ENCODE measurements at places on chromosomes 3 and 15.

DNA sequence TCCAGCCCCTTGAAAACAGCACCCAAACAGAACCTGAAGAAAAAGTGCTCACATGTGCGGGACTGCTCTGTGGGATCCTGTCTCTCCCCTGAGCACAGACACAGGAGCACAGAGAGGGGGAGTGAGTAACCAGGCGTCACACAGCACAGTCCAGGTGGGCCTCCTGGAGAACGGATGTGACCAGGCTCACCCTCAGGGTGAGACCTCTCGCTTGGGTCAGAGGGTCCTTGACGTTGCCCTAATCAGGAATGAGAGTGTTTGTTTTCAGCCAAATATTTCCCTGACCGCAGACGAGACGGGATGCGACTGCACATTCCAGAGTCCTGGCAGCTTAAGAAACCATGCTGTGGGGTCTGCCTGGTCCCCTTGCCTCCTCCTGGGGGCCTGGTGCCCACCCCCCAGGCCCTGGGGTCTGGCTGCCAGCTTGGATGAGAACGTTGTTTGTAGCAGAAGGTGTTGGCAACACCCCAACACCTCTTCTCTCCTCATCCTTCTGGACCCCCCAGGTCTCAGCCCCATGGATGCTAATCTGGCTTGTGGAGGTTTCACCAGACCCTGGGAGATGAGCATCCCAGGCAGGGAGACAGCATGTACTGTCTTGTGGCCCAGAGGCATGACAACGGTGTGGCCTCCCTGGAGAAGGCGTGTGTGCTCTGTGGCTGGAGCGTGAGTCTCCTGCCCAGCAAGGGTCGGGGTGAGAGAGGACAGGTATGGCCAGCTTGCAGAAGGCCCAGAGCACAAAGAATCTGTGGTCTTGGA lies 42.1 kb upstream of the SLC6A6 start:
- DNase-seq: no peak

DNA sequence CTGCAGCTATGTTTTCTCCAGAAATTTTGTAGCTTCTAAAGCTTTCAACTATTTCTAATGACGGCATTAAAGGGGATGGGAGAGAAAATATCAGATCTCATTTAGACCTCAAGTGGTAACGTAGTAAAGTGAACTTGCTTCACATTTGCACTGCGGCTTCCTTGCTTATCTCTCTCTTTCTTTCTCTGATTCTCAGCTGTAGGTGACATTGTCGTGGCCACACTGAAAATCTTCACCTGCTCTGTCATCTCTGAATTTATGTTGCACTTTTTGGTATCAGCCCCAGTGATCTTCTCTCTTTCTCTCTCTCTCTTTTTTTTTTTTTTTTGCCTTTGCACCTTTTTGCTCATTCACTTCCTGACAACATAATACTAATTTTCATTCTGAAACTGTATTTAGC lies 254.1 kb upstream of the SATB1 start:
- DNase-seq: no peak

DNA sequence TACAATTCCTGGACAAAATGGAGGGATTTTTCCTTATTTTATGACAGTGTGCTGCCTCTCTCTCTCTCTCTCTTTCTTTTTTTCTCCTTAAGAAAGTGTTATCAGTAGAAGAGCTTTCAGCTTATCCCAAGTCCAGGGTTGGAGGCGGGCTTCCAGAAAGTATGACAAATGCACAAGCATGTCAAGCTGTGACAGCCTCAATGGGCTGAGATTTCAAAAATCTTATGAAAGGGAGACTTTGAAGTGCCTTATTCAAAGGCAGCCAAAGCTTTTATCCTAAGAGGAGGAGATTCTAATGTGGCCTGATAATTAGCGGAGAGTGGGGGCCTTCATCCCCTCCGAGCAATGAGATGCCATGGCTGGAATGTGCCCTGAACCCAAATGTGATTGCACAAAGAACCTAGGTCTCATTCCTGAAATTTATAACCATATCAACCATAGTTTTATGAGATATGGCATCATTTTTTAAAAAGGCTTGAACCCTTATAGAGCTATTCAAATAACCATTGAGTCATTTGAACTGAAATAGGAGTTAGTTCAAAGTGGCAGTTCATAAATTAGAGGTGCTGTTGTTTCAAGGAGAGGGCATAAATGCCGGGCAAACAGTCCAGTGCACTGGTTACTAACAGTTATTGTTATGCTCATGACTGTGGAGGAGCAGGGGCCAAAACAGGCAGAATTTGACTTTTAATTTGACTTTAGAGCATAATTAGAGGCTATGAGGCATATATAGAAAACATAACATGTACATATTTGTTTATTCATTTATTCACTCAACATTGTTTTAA lies 261.6 kb upstream of the THRB start:
- DNase-seq: no peak

GRCh38 chr15:70267879-70268278 lies 170.2 kb upstream of the TLE3 start:
- DNase-seq: no peak

DNA sequence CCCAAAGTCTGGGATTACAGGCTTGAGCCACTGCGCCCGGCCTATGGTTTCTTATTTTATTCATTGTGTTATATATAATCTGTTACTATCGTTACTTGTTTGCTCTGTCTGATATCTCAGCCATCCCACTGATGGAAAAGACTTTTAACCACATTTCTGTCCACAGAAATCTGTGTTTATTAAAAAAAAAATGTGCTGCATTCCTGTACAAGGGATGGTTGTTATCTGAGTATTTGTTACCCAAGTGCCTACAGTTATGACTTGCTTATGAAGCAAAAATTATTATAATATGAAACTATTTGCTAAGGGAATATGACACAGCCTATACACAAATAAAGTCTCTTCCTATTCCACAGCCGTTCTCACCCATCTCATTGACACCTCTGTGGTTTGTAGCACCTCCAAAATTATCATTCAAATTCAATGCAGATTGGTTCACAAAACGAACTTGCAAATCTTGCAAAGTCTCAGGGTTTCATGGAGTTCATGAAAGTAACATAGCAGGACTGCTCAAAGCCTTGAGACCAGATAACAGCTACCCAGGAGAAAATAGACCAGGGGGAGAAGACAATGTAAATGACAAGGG lies 47.4 kb upstream of the UBE2E1 start:
- DNase-seq: no peak

DNA sequence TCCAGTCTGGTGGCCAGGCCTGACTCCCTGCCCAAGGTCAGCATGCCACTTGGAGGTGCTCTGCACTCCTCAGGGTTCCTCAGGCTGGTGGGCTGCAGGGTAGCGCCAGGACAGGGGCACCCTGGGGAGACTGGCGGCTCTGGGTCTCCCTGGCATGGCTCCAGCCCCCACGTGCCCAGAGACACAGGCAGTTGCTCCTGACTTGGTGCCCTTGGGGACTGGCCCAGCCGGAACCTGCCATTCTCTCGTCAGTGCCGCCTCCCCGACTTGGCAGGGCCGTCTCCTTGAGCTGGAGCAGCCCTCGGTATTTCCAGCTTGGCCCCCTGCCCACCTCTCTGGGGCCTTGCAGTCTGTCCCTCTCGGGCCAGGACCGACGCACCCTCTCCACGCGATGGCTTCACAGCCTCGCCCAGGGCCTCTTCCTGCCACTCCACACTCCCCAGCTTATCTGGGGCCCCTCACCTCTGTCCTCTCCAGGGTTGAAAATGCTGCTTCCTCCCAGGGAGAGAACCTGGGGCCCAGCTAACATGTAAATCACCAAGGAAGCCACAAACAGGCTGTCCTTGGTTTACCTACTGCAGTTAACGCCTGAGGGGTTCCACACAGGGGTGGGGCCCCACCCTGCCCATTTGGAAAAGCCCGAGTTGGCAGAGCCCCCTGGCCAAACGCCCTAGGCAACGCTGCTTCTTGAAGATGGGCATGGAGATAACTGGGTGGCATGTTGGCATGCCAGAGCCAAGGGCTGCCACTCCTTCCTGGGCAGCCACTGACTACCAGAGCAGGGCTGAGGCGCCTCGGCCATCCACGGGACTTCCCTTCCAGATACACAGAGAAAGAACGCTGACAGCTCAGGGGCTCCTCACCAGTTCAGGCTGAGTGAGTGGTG lies 61.4 kb downstream of the SMAD6 start:
- no peak for DNase-seq

DNA sequence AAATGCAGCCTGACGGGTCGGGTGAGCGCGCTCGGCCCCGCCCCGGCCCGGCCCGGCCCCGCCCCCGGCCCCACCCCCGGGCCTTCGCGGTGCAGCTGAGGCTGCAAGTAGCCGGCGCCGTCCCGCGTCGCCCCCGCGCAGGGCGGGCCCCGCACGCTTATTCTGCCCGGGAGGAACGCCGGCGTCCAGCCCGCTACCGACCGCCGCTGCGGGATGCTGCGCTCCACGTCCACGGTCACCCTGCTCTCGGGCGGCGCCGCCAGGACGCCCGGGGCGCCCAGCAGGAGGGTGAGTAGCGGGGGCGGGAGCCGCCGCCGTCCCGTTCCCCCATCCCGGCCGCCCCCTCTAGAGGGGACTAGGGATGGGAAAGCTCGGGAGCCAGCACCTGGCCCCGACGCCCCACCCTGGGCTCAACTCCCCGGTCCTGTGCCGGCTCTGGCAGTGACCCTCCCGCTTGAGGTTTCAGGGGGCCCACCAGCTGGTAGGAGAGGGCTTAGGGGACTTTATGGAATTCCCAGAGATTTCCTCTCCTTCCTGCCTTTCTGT lies at the start of gene MYZAP:
MYZAP (plus strand) TSS at position 83 of the 546 bp plus-strand sequence; CDS start at position 214, 131 bp downstream.
- DNase-seq: peak; percentile 28

DNA sequence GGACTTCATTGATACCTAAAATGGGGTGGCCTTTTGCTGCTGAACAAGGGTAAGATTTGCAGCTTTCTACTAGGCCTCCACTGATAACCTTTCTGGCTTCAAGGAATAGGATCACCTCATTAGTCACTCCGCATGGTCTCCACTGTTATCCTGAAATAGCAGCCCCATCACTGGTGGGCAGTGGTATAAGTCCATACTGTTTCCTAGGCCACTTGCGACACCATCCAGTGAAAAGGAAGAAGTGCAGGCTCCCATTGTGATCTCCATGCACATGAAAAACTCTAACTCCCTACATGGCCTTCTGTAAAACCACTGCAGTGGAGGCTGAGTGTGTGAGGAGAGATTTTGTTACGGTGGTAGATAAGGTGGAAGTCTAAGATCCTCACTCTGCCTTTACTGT lies 1455.9 kb downstream of the SI start:
- no peak for DNase-seq

- no peak for DNase-seq
These were observed 28.3 kb downstream of the NEDD4 start for GRCh38 chr15:55965091-55965490.

DNA sequence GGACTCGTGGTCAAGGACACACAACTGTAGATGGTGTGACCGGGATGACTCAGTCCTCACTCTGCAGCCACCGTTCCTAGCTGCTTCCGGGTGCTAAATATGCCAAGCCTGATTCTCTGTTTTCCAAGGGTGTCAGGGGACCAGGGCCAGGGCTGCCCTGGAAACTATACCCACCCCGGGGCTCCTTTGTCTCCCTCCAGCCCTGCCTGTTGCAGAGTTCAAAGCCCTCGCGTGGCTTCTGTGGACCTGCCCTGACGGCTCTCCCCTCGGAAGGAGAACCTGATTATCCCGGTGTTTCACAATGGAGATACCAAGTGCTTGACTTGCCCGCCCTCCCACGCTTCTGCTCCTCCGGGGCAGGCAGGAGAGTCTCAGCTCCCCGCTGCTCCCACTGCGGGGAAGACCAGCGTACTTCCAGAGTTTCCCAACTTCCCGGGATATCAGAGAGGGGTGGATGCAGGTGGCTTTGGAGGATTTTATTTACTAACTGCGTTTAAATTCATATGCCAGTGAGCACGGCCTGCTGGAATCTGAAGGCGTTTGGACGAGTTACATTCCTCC lies 125.0 kb downstream of the ASB7 start:
- DNase-seq: no peak

DNA sequence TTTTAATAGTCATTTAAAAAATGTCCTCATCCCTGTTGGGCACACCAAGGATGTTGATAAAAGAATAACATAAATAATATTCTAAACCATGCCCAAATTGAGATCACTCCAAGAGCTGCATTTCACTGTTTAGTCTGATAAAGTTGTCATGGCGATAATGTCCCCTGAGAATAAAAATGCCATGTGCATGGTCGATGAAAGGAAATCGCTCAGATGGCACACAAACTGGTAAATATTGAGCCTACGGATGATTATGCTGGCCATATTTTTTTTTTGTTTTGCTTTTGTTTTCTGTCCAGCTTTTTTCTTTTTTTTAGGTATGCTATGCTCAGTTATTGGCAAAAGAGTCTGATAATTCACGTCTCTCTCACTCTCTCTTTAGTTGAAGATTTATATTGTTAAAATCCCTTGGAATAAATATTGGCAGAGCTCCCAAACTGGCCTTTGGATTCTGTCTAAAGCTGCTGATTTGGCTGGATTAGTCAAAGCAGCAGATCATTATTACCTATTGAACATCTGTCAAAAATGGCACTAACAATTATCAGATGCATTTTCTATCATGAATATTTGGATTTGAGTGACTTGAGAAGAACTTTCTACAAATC lies 643.8 kb downstream of the SQOR start:
- DNase-seq: no peak

DNA sequence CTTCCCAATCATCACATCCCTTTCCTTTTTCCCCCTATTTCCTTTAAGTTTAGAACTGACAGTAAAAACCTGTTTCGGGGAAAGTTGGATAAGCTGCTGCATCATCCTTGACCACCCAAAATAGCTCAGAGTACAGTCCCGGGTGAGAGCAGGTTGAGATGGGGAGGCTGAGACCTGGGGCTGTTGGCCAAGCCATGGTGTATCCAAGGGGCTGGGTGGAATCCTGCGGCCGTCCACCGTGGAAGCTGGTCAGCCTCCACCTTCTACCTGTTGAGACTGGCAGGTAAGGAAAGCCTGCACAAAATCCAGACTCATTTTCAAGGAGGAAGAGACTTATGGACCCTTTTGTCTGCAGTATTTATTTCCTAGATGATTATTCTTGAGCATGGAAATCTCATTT lies 128.2 kb upstream of the PLXNA1 start:
- DNase-seq: no peak

DNA sequence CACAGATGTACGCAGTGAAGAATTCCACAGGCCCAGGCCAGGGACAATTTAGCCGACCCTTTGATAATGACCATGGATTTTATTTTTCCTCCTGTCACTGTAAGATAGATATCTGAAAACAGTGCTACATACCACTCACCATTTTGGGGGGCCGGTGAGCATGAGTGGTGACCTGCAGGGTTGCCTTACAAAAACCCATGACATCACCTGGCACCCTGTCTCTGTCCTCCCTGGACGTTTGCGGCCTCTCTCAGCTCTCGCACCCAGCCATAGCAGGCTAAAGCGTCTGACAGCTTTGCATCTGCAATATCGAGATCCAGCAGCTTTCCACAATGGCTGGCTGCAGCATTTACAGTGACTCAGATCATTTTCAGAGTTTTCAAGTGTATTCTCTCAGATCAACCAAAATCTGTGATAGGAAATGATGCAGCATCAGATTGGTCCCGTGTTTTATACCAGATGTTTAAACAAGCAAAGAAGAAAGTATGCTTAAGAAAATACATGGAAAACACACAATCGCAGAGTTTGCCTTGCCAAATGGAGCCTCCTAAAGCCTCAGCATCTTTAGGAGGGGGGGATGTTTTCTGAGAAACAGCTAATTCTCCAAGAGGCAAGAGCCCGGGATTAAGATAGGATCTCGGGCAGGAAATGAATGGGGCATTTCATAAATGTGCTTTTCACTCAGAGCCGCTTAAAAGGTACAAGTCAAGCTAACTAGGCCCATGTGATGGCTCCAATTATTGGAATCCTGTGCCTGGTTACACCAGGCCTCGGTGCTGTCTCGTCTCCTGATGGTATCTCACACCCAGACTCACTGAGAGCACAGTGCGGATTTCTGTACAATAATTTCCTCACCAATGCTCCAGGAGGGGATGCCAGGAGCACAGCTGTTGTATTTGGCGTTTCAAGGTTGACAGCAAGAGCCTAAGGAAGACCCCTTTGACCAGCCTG lies 257.3 kb downstream of the XXYLT1 start:
- DNase-seq: no peak

- no peak for DNase-seq
These were observed 2.7 kb upstream of the HEG1 start for GRCh38 chr3:125058529-125058928.

Measured in activated CD4-positive, alpha-beta T cell treated with anti-CD3 and anti-CD28 coated beads for 1 hour (primary cell).